ENCODE measurements at places on chromosomes 16 and 17.

DNA sequence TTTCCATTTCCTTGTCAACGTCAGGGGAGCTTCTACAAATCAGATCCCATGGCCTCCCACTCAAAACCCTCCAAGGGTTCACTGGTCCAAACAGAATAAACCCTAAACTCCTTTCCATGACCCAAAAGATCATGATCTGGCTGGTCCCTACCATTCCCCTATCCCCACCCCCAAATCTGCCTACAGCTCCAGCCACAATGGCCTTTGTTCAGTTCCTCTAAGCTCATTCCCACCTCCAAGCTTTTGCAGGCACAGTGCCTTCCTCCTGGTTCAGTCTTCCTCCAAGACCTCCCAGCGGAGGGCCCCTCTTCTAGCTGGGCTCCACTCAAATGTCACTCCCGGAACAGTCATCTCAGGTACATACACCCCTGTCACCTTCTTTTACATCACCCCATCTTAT is 2.0 kb downstream of the GPRC5B start:
- DNase-seq: no peak

DNA sequence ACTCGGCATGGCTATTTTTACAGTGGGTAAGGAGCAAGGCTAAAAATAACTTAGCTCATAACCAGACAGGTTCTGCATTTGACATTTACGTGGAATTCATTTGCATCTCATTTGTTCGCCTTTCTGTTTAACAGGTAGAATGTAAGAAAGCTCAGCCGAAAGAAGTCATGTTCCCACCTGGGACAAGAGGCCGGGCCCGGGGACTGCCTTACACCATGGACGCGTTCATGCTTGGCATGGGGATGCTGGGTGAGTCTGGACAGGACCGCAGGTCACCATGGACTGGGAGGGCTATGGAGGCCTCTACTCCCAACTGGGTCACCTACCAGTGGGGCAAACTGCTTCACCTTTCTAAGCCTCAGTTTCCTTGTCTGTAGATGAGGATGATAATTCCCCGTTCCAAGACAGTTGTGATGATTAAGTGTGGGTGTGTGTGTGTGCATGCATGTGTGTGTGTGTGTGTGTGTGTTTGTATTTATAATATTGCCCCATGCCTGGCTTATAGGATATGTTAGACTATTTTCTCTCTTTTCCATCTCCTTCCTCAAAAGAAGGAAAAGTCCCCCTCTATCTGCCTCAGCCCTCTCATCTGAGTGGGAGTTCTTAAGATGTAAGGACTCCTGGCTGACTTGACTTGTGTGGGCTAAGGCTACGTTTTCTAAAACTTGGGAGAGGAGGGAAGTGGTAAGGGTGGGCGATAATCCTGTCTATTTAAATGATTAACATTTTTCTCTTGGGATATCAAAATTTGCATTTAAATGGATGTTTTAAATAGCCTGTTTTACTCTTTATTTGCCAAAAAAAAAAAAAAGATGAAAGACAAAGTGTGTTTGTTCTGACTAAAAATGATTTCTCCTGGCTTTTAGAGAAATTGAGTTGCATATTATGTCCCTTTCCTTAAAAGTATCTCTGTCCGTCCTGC is 129.0 kb downstream of the CCDC182 start:
- no peak for DNase-seq

DNA sequence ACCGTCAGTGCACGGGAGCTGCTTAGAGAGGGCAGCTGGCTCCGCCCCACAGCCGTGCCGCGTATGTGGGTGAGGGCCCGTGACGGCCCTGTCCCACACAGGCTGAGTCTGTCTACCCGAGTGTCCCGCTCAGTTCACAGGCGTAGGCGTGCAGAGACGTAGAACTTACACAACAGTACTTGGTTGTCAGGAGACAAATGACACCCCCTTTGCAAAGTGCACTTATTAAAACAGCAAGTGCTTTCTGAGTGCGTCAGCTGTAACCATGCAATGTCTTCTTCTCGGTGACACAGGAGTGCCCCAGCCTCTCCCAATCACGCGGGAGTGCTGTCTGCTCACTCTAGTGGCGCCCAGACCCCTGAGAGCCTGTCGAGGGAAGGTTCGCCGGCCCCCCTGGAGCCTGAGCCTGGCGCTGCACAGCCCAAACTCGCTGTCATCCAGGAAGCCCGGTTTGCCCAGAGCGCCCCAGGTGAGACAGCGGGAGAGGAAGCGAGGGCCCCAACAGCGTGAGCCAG is 64.2 kb downstream of the FOXK2 start:
- no peak for DNase-seq

GRCh38 chr17:58265902-58266875 is 14.5 kb downstream of the MPO start:
- DNase-seq: peak; percentile 2

DNA sequence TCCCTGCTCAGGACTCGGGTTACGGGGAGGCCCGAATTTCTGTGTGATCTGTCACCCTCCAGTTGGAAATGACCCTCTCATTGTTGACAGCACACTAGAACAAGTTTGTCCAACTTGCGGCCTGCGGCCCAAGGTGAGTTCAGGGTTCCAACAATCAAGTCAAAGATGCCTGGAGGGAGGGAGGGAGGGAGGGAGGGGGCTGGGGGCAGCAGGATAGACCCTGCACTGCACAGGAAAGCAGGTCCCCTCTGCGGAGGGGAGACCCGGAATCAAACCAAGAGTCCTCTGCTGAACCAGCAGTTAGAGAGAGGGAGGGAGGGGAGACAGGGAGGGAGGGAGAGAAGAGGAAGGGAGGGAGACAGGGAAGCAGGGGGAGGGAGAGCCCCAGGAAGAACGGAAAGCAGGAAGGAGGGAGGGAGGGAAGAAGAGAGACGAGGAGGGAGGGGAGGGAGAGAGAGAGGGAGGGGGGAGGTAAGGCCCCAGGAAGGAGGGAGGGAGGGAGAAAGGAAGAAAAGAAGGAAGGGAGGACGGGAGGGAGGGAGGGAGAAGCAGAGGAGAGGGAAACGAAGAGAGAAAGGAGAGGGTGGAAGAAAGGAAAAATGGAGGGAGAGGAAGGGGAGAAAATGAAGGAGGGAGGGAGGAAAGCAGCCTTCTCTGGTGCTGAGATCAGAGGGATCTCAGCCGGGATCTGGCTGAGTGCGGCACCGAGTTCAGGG is 96.7 kb upstream of the CDH5 start:
- no peak for DNase-seq

GRCh38 chr17:60947100-60947499 is 269.4 kb downstream of the BCAS3 start:
- no peak for DNase-seq

GRCh38 chr17:43531082-43531378 is 15.1 kb downstream of the ETV4 start:
- no peak for DNase-seq

DNA sequence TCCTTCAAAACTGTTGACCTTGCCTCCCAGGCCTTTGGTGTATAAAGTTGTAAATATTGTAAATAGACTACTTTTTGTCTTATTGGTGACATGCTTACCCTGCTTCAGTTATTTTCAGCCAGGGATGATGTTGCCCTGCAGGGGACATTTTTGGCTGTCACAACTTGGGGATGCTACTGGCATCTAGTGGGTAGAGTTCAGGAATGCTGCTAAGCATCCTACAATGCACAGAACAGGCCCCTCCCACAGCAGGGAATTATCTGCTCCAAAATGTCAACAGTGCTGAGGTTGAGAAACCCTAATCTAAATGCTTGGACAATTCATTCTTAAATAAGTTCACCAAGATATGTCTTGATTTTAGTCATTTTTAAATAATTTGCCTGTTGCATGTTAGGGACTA is 459.8 kb downstream of the PMP22 start:
- no peak for DNase-seq

- DNase-seq: no peak
These were observed 1.2 kb downstream of the SSTR5 start for GRCh38 chr16:1073566-1074378.

DNA sequence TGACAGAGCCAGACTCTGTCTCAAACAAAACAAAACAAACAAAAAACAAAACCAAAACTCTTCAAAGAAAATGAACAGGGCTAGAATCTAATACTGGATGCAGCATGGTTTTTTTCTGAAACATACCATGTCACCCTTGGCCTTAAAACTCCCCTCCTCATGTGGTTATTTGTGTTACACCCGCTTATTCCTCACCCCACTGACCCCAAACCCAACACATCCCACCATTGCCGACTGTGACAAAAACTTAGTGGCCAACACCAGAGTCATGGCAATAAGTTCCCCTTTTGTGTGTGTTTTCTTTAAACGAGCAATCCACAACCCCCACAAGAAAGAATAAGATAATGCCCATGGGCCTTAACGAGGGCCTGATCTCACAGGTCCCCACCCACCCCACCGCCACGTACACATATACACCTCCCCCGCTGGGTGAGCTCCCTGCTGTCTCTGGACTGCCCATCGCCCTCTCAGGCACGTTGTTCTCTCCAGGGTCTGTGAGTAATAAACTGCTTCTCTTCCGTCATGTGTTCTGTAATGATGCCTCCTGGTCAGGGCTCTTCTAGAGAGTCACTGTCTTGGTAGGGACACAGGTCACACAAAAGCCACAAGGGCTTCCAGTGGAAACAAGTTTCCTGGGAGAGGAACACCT is 16.8 kb upstream of the ENGASE start:
- no peak for DNase-seq

- DNase-seq: peak; percentile 84
These were observed at the start of the genes GPS1 and RFNG for GRCh38 chr17:82051776-82052637. GPS1 (plus strand) TSS chr17:82051898; CDS start chr17:82051932, 34 bp downstream. RFNG (minus strand) TSS chr17:82051811; CDS start chr17:82051766, 45 bp downstream.

DNA sequence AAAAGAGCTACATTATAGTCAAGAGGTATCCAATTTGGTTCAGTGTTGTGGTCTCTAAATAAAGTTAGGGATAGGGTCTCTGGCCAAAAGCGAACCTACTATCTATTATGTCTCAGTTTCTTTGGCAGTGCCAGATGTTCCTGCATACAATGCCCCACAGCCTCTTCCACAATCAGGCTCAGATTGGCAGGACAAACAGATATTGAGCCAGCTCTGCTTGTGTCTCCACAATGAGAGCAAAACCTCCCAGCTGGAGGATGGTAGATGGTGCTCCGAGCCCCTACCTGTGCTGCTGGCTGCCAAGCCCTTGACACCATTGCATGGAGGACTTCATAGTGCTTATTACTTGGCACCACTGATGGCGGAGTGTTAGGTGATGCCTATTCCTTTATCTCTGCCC is 19.7 kb downstream of the PHAF1 start:
- no peak for DNase-seq

DNA sequence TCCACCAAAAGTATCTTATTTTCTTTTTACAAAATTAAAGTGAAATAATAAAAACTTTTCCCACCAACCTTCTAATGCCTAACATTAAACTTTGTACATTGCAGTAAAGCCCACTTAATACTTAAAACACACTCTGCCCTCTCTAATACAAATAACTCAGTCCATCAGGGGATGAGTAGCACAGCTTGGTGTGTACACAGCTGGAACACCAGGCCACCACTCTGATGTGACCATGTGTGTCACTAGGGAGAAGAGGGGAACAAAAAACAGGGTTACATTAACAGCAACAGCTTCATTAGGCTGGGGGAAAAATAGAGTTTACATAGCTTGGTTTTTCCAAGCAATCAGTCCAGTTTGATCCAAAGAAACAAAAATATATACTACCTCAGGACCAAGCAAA is 295.0 kb downstream of the CEP112 start:
- no peak for DNase-seq

Data from colonic mucosa (tissue), 4 donors.